ENCODE measurements at places on chromosomes 3 and 15.

DNA sequence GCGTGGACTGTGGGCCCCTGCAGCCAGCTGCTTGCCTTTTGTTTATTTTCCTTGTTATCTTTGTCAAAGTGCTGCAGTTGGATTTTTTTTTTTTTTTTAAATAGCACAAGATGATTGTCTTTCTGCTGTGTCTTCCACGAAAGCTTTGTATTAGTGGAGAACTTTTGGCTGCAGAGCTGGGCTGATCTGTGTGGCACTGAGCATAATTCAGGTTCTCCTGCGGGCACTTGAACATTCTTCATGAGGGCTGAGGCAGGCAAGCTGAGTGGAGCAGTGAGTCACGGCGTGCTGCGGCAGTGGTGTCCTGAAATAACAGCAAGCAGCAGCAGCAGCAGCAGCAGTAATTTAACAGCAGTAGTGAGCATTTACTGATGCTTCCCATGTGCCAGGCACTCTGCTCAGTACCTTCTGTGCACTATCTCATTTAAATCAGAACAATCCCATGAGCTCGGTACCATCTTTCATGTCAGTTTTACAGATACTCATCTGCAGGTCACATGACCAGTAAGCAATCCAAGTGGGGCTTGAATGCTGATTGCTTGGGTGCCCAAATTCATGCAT is 45.8 kb downstream of the MITF start:
- peak; percentile 89 for DNase-seq

- peak; percentile 5 for DNase-seq
These were observed 199.8 kb downstream of the TBC1D5 start for GRCh38 chr3:17542591-17542990.

DNA sequence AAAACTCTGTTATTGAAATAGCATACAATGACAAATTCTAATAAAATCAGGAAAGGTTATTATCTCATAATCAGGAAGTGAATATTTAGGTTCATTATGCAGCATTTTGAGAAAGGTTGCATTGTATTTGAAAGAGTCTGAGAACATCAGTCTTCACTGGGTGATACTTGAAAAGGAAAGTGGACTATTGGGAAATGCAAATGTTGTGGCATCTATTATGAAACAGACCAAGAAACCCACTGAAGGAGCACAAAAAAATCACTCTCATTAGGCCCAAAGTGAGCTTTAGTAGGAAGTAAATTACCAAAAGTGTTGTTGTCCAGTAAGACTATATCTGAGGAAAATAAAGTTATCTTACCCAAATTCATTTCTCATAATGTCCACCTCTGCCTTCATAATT is 90.8 kb downstream of the ZPLD1 start:
- no peak for DNase-seq

DNA sequence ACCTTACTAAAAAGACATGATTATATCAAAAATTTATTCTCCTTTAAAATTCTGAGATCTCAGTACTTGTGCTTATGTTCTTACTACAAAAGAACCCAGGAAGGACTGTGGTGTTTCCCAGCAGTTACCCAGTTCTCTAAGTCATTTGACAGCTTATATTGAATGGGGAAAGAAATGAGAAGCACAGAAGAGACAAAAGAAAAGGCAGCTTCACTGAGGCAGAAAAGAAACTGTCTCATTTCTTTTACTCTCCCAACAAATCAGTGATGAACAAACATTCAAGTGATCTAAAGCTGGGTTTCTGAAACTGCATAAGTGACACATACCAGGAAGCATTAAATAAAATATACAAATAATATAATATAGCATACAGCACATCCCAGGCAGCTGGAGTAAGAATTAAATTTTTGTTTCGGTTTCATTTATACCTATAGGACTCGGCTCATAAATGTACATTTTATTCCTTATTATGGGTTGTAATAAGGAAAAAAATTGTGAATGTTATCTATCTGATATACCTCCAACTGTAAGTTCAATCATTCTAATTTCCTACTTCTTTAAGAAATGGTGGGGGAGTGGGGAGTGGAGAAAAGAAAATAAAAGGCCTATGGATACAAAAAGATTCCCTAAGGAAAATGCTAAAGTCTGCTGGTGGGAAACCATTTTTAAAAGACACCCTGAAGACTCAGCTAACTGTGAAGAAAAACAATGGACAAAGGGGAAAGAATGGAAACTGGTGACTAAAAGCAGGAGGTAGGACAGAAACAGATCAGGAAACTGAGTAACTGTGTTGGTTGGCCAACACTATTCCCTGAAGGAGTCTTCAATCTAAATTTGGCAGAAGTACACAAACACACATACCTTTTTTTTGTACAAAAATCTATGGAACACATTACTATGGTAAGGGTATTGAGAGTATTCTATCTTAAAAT is 156.8 kb downstream of the TBC1D5 start:
- no peak for DNase-seq

DNA sequence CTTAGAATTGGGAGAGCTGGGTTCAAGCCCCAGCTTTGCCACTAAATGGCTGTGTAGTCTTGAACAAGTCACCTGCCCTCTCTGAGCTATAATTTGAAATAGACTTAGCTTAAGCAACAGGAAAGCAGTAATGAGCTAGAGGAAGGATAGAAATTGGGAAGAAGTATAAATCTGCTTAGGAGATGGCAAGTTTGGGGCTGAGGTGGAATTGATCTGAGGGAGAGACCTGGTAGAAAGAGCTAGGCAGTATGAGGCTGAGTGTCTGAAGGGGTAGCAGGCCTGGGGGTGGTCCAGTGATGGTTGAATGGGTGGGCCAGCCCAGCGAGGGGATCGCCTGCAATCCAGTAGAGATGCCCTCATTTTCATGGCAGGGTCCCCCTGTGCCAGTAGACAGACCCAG is 22.9 kb downstream of the LPP start:
- no peak for DNase-seq

DNA sequence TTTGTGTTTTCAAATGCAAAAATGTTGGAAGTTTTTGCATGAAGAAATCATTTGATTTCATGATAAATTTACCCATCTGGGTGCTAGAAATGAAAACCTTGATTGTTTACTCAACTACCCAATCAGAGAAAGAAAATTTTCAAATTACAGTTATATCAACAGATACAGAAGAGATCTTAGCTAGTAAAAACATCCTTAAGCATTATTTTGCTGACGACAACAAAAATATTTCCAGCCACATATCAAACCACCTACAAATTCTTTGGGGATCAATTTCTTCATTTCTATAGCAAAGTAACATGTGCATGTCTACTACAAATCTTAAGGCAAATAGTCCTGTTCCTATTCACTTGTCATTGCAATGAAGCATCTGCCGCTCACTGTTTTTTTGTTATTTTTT is 530.3 kb downstream of the ZIC1 start:
- DNase-seq = no peak

- DNase-seq = no peak
These were observed 76.8 kb downstream of the CSNK1G1 start for GRCh38 chr15:64279131-64279530.

DNA sequence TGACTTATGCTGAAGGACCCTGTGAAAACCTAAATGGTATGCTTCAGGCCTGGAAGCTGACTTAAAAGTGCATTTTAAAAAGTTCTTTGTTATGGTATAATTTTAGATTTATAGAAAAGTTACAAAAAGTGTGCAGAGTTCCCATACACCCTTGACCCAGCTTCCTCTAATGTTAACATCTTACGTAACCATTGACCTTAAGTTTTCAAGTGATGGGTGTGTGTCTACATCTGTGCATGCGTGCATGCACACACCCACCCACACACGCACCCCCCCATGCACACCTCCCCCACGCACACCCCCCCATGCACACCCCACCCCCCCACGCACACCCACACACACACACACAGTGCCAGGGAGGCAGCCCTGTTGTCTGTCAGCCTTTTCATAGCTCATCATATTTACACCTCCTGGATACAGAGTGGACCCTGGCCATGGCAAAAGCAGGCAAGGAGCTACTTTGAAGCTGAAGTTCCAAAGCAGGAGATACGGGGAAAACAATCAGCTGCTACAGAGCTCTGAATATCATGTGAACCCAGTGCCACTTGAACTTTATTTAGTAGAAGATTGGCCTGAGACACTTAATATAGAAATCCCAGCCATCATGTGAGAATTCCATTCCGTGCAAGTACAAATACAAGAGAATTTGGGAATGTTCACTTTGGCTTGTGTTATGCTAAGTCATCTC is 30.0 kb upstream of the TRAK1 start:
- no peak for DNase-seq

DNA sequence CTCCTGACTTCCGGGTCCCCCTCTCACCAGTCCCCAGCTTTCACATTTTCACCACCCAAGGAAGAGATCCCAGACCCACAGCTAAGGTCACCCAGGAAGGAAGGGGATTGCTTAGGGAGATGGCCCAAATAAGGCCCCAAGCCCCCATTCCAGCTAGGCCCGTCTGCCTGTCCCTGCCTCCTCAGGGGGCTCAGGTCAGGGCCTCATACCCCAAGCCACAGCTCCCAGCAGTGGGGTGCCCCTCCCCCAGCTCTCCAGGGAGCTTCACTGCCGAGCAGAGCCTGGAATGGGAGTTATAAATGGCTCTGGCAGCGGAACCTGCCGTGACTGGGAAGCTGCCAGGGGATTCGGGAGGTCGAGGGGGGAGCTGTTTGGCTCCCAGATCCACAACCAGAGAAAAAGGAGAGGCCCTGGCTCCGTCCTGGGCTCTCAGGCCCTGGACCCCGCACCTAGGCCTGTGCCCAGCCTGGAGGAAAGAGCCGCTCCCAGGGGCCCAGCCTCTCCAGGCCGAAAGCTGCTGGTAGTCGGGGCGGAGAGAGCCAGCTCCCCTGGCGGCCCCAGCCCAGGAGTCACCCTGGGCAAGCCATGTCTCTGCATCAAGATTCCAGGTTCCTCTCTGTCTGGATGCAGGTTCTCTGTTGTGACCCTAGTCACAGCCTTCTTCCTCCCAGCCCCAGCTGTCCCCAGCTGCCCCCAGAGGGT is 550 bp downstream of the CCDC9B start:
- DNase-seq = no peak

- DNase-seq = no peak
These were observed 17.4 kb upstream of the ACAP2 start for GRCh38 chr3:195460091-195460713.

DNA sequence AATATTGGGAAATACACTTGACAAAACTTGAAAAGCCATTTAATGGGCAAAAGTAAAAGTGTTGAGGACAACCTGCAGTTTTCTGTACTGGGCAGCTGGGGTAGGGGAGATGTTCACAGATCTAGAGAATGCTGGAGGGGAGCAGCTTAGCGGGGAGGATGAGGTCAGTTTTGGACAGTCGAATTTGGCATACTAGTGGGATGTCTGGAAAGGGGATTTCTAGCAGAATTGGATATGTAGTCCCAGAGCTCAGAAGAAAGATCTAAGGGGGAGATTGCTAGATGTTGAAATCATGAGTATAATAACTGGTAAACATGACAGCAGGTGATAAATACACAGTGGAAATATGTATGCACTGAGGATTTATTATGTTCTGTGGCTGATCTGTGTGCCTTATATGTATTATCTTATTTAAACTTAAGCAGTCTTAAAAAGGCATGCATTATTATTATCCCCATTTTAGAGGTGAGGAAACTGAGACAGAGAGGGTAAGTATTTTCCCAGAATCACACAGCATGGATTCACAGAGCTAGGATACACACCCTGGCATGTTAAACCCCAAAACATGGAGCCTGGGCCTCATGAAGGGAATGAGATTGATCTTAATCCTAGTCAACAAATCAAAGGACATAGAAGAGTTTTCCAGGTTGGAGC is 42.7 kb downstream of the TLNRD1 start:
- no peak for DNase-seq

DNA sequence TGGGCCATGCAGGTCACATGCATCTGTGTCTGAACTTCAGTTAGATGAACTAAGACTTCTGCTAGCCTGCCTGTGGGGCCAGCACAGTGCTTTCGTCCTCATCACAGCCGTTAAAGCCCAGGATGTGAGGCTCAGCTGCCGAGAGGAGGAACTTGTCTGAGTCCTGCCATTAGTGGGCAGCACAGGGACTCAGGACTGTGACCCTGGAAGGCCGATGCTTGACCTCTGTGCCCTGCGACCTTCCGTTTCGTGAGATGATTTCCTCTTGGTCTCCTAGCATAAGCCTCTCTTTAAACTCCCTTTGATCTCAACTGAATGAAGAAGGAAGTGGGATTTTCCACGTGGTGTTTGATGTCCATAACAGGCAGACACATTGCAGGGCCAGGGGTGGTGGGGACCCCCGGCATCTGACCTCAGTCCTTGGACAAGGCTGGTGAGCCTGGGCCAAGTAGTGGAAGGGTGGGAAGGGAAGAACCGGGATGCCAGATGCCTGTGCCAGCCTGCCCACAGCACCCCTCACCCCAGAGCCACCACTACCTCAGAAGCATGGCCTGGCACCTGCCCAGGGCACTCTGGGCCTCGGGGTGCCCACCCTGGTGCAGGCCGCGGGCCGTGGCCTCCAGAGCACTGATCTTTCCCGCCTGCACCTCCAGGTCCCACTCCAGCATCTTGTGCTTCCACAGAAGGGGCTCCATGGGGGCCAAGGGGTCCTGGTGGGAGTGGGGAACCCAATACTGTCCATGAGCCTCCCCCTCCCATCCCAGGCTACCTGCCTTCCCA is 21.6 kb downstream of the PLA2G4B start:
- no peak for DNase-seq

DNA sequence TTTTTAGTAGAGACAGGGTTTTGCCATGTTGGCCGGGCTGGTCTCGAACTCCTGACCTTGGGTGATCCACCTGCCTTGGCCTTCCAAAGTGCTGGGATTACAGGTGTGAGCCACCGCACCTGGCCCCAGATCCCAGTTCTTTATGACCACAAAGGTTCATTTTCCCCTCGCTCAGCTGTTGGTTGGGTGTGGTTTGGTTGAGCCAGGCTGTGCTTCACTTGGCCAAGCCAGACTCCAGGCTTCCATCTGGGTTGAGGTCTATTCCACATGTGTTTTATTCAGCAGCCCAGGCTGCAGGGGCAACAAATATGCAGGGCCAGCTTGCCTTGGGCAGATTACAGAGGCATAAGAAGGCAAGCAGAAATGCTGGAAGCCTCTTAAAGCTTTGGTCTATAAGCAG is 13.7 kb downstream of the CGNL1 start:
- no peak for DNase-seq

GRCh38 chr3:182241766-182242488 is 530.2 kb downstream of the SOX2 start:
- peak; percentile 6 for DNase-seq

GRCh38 chr3:77038930-77039605 is 831 bp upstream of the ROBO2 start:
- DNase-seq = peak; percentile 75

Data from foreskin fibroblast (primary cell).